HEK293T (cell line): ENCODE measurements at places on chromosomes 7 and 10.

- peak; percentile 2 for DNase-seq
These were observed 32.5 kb downstream of the ZNF438 start for GRCh38 chr10:30999070-30999712.

DNA sequence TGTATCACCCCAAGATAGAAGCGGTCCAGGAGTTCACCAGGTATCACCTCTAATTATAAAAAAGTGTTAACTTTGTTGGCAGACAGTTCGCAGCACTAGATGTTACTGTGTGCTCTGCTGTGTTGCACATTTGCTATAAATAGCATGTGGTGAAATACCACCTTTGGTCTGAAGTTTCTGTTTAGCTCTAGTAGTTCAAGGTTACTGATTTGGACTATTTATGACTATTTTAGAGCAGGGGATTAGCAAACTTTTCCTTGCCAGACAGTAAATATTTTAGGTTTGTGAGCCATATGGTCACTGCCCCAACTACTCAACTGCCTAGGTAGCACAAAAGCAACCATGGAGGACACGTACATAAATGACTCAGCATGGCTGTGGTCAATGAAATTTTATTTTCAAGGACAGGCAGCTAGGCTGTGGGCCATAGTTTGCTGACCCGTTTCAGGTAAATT lies 16.5 kb downstream of the DENND10 start:
- no peak for DNase-seq

DNA sequence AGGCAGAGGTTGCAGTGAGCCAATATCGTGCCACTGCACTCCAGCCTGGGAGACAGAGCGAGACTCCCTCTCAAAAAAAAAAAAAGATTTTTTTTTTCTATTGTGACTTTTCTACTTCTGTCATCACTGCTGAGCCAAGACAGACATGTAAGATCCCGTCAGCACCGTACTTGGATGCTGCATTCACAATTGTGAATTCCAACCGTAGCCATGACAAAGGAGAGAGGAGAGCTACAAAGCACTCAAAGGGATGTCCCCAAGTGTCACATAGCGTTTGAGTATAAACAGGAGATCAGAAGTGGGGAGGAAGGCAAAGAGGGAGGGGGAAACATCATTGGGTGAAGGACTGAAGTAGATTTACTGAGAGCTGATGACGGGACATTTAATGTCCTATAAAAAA lies 144.2 kb downstream of the PRPF18 start:
- no peak for DNase-seq

DNA sequence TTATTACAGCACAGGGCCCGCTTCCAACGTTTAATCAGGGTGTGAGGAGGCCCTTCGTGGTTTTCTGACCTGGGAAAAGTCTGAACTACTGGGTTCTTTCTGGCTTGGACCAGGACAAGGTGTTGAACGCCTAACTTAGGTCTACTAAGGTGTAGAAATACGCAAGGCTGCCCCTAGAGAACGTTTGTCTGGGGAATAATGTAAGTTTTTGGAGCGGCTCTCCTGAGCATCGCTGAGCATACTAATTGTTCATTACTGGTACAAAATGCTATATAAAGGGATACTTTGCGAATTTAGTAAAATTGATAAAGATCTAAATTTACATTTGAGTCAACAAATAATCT lies 32.4 kb upstream of the TOMM7 start:
- no peak for DNase-seq

DNA sequence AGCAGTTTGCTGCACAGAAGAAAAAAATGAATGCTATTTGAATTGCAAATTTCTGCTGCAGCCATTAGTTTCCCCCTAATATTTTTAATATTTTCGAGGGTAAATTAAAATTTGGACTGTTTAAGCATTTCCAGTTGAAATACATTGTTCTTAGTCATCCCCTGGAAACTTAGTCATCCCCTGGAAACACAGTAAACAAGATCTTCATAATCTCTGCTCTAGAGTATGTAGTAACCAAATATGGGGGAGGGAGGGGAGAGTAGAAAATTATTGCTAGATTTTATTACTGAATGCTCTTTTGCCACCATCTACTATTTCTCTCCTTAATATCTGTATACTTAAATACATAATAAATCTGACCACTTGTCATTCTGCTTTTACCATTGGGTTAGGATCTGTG lies 1053.3 kb downstream of the SORCS1 start:
- DNase-seq, result no peak

DNA sequence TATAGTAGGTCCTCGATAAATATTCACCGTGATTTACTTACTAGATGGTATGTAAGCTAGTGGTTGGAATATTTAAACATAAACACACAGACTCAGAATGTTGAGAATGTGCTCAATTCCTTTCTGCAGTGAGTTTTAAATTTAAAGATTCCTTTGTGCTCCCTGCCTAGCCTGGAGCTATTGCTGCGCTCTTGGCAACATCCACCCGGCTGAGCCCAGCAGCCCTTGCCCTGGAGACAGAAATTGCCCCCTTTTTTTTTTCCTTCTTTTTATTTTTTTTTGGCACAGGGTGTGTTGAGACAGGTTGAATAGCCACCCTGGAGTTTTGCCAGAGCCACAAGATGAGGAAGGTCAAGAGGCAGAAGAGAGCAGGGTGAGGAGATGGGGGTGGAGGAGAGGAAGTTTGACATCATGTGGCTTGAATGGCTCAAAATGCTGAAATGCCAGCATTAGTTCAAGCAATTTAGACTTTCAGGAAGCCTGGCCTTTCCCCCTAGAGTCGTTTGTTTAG lies 180.8 kb downstream of the PRKCQ start:
- no peak for DNase-seq
